Kasumi-1 (cell line): ENCODE measurements at places on chromosomes 7 and 10.

DNA sequence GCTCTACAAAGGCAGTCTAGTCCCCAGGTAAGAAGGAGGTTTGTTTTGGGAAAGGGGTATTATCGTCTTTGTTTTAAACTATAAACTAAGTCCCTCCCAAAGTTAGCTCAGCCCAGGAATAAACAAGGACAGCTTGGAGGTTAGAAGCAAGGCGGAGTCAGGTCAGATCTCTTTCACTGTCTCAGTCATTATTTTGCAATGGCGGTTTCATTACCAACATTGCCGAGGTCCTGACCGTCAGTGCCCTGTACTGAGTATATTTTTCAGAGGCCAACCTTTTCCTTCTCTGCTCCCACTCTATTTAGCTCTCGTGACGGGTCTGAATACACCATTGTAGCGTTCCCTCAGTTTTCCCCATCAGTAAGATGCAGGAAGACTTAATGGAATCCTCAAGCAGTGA lies 184.5 kb downstream of the PRKCQ start:
- DNase-seq: no peak

DNA sequence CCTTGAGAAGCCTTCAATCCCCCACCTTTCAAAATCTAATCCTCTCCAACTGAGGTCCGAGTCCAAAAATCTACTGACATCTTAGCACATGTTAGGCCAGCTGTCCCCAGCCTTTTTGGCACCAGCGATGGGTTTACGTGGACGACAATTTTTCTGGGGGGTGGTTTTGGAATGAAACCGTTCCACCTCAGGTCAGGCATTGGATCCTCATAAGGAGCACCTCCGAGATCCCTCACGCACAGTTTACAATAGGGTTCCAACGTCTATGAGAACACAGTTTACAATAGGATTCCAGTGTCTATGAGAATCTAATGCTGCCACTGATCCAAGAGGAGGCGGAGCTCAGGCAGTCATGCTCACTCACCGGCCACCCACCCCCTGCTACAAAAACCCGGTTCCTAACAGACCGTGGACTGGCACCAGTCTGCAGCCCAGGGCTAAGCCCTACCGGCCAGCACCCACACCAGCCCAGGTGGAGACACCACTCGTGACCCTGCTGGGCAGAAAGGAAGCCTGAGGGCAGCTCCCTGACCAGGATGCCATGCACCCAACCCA lies 107.6 kb downstream of the DIP2C start:
- no peak for DNase-seq

- peak; percentile 55 for DNase-seq
These were observed 507 bp downstream of the SAR1A start for GRCh38 chr10:70169649-70170364.

- DNase-seq: no peak
These were observed 67.3 kb upstream of the DNAJB6 start for GRCh38 chr7:157269341-157270059.

- no peak for DNase-seq
These were observed 8.8 kb downstream of the DCLRE1C start for GRCh38 chr10:14945108-14945507.

GRCh38 chr10:29174389-29174788 lies 114.5 kb upstream of the LYZL1 start:
- DNase-seq: no peak

DNA sequence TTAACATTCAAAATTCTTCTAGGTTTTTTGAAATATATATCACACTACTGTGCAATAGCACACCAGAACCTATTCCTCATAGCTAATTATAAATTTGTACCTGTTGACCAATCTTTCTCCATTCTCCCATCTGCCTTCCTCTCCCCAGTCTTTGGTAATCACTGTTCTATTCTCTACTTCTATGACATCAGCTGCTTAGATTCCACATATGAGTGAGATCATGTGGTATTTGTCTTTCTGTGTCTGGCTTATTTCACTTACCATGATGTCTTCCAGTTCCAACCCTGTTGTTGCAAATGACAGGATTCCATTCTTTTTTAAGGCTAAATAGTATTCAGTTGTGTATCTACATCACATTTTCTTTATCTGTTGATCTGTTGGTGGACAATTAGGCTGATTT lies 54.4 kb upstream of the CCDC6 start:
- no peak for DNase-seq

- DNase-seq: no peak
These were observed 73.4 kb upstream of the BTBD16 start for GRCh38 chr10:122197611-122198222.
